Stimulated activated CD4-positive, alpha-beta T cell treated with anti-CD3 and anti-CD28 coated beads, Interleukin-2, amount 100 ng/mL, for 24 hours (primary cell): ENCODE measurements at places on chromosomes 13 and 19.

GRCh38 chr19:2529473-2529918 is 53.6 kb downstream of the GADD45B start:
- DNase-seq = no peak

DNA sequence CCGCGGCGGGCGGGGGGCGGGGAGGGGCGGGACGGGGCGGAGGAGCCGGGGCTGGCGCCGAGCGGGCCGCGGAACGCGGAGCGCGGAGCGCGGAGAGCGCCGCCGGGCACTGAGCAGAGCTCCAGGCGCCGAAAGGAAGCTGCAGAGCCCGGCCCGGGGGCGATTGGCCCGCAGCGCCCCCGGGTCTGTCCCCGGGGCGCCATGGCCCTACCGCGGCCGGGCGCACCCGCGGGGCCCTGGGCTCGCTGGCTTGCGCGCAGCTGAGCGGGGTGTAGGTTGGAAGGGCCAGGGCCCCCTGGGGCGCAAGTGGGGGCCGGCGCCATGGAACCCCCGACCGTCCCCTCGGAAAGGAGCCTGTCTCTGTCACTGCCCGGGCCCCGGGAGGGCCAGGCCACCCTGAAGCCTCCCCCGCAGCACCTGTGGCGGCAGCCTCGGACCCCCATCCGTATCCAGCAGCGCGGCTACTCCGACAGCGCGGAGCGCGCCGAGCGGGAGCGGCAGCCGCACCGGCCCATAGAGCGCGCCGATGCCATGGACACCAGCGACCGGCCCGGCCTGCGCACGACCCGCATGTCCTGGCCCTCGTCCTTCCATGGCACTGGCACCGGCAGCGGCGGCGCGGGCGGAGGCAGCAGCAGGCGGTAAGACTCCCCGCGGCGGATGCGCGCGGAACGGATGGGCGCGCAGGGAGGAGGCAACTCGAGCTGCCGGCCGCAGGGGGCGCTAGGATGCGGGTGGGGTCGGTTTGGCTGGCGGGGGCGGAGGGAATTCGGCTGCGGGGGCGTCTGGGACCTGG is at the start of gene PDE4A:
PDE4A (plus strand) TSS at position 95 of the 796 bp plus-strand sequence; CDS start at position 322, 227 bp downstream.
- peak; percentile 70 for DNase-seq

- no peak for DNase-seq
Measured at GRCh38 chr13:95524264-95524901, 28.1 kb upstream of the CLDN10 start.

GRCh38 chr13:38862443-38862842 is 128.2 kb downstream of the STOML3 start:
- DNase-seq = no peak

GRCh38 chr19:55486043-55486970 is 1.3 kb downstream of the NAT14 start:
- no peak for DNase-seq

GRCh38 chr13:111079375-111079774 is 35.7 kb upstream of the ARHGEF7 start:
- DNase-seq = no peak

GRCh38 chr19:58514564-58515022 is 2.8 kb upstream of the SLC27A5 start:
- no peak for DNase-seq

DNA sequence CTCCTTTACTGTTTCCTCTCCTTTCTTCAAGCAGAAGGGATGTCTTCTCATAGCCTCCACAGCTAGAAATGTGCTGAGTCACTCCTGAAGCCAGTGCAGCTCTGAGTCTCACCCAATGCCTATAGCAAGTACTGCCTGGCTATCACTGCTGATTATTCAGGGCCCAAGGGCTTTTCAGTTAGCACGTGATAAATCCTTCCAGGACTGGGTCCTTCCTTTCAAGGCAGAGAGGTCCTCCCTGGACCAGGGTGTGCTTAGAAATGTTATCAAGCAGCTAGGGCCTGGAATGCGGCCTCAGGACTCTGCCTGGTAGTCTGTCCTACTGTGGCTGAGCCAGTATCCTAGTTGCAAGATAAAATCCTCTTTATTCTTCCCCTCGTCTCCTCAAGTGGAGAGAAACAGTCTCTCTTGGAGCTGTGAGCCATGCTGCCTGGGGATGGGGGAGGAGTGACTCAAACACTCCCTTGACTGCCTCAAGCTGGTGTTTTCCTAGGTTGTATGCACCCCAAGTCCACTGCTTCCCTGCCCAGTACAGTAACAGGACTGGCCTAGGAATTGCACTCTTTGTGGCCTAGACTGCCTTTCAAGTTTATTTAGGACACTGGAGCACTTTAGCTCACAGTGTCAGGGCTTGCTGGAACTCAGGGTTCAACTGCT is 198.7 kb upstream of the SERP2 start:
- no peak for DNase-seq

DNA sequence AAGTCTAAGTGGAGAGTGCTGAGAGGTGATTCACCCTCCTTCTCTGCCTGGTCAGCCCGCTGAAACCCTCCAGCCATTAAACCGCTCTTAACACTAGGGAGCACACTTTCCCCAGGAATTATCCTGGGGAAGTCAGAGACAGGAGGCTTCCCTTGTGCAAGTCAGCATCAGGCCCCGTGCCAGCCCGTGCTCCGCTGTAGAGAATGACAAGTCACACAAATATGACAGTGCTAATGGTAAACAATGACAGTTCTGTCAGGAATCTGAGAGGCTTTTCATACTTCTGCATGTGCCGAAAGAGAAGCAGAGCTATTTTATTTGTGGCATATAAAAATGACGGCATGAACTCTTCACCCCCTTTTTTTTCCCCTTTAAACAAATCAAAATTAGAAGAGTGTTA is 816.9 kb upstream of the SLC10A2 start:
- DNase-seq = no peak

DNA sequence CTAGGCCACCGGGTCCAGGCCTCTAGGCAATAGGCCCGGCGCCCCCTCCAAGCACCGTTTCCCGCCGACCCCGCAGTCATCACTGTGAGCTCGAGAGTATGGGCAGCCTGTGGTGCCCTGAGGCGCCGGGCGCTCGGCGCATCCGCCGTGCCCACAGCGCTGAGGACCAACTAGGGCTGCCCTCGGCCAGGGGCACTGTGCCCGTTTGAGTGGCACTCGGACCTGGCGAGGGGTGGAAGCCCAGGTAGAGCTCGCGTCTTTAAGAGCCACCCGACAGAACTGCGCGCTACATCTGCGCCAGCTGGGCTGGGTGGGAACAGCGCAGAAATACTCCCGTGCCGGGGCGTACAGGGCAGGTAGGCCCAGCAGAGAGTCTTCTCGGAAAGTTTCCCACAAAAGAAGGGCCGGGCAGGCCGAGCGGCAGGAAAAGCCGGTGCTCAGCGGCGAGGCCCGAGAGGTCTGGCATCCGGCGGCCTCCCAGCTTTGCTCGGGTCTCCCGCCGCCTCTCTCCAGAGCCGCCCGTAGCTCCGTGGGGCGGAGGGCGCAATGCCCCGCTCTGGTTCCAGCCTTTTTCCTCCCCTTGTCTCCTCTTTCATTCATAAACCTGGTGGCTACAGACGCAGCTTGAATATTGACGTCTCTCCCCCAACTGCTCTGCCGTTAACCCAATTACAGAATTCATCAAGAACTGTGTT is 5.4 kb upstream of the SOX1 start:
- no peak for DNase-seq

DNA sequence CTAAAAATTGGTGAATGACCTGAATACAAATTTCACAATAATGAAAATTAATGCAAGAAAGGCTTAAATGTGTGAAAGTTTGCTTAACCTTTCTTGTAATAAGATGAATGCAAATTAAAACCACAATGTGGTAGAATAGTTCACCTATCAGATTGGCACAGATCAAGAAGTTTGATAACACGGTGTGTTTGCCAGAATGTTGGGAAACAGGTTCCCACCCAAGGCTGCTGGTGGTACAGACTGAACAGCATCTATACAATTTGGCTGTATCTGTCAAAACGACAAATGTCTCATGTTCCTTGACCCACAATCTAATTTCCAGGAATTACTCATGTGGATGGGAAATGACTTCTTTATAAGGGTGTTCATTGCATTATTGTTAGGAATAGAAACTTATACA is 8.6 kb upstream of the IRS2 start:
- DNase-seq = no peak

DNA sequence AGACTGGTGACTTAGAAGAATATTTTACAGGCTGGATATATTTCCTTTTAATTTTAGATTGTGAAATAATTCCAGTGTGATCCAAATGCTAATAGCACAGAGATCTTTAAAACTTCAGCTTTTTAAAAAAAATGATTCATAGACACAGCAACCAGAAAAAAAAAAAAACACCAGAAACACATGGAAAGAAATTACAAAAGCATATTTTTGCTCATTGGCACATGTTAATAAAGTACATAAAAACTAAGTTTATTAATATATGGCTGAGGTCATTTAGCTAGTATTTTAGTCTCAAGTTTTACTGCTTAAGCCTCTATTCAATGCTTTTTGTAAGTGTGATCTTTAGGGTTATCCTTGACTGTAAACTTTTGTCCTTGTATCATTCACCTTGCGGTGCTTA is 577 bp downstream of the MYO16 start:
- DNase-seq = no peak

DNA sequence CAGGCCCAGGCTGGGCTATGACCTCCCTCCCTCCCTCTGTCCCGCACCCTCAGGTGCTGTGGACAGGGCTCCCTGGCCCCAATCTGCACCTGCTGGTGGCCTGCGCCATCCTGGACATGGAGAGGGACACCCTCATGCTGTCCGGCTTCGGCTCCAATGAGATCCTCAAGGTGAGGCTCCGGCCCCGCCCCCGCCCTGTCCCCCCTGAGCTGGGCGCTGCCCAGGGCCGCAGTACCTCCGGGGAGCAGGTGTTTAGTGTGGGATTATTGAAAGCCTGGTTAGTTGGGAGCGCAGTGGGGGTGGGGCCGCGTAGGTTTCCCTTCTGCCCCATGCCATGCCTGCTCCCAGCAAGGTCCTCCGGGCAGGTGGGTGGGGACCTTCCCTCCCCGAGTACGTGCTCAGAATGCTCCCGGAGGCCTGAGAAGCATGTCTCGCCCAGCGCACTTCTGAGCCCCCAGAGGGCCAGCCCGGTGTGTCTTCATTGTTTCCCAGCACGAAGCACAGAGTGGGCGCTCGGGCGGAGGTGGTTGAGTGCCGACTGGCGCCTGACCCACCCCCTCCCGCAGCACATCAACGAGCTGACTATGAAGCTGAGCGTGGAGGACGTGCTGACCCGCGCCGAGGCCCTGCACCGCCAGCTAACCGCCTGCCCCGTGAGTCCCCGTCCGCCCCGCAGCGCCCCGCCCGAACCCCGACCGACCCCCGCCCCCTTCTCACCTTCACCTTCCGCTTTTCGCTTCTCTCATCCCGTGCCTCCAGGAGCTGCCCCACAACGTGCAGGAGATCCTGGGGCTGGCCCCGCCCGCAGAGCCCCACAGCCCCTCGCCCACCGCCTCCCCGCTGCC is 8.8 kb downstream of the IL4I1 start:
- no peak for DNase-seq

- DNase-seq = no peak
Measured at GRCh38 chr19:10952809-10953208, 8.0 kb upstream of the SMARCA4 start.

DNA sequence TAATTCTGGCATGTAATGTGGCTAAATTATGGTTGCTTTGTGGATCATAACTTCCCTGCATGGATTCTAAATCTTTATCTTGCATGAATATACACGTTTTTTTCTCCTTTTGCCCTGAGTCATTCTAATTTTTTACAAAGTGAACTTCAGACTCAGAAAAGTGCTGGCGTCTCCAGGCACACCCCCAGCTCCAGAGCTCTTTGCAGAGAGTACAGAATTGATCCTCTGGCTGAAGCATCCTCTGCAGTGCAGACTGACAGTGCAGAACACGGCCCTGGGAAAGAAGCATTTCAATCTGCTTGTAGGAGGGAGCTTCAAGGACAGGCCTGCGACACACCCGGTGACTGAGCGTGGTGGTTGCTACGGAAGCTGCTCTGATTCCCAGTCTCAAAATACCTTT is 228.1 kb downstream of the FGF9 start:
- DNase-seq = no peak

- DNase-seq = no peak
Measured at GRCh38 chr19:2973229-2973628, 4.1 kb upstream of the TLE6 start.

GRCh38 chr19:18612772-18613588 is at the start of gene TMEM59L:
TSS of gene TMEM59L (plus strand) at chr19:18612870. CDS start at chr19:18612959, 89 bp downstream.
- DNase-seq = peak; percentile 52

DNA sequence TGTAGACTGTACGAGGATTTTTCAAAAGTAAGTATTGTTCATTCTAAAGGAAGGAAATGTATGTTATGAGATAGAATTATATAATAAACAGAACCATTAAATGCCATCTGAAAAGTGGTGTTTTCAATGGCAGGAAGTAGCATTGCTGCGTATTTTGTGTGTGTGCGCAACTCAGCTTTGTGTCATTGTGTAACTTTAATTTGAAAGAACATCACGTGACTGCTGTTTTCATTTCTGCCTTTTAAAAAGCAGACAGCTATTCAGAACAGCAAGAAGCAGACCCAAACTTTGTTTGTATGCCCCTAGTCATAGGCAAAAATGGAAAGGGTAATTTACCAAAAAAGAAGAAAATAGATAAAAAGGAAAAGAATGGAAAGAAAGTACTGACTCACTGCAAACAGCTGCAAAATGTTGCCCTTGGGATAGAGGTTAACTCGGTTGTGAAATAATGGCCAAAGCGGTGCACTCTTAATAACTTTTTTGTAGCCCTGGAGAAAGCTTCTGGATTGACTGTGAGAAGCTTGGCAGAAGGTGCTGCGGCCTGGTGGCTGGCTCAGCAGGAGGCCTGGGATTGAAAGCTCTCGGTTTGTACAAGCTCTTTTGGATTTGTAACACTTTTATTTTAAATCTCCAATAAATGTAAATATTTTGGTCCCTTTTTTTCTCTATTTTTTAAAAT is 97.3 kb downstream of the GGACT start:
- DNase-seq = no peak

DNA sequence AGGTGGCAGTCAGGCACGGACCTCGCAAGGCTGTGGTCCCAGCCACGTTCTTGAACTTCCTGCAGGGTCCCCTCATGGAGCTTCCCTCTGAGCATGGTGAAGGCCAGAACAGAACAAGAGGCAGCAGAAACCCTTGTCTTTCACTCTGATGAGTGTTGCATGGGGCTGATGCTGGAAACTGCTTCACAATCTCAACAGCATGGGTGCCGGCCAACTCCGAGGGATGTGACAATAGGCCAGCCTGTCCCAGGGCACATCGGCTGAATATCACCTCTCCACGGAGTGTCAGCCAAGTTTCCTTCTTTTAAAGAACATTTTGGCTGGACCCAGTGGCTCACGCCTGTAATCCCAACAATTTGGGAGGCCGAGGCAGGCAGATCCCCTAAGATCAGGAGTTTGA is 173.9 kb downstream of the FOXO1 start:
- no peak for DNase-seq
